ENCODE measurements at places on chromosomes 16 and 17.

DNA sequence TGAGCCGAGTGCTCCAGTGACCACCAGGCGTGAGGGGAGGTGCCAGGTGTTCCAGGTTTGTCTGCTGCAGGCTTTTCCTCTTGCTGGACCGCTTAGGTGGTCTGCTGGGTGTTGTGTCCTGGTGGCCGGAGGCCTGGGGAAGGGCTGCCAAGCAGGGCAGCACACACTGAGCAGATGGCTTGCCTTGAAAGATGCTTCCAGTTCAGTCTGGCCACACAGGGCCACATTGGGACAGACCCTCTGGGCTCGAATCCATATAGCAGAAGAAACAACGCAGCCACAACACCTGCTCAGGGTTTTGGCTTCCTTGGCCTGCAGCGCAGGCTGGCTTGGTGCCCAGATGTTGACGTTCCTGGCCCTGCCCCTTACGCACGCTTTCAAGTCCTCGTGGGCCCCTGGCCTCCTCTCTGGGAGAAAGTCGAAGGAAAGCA, 24.8 kb downstream of the GINS2 start:
- DNase-seq: no peak

DNA sequence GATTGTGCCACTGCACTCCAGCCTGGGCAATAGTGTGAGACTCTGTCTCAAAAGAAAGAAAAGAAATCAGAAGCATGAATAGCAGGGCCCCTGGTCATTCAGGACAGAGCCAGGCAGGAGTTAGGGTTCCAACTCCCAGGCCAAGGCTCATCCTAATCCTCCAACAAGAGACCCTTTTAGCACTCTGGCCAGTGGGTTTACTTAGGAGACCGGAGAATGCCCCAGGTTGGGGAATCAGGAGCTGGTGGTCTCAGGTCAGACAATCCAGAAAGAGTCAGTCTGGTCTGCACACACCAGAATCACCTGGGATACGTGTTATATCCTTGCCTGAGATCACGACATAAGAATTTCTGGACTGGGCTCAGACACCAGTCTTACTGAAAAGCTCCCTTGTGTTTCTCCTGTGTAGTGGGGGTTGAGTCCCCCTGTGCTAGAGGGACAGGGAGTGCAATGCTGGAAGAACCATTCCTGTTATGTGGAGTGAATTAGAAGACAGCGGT, 48.7 kb downstream of the CCDC42 start:
- DNase-seq: no peak

GRCh38 chr17:58504826-58505351, 9.5 kb downstream of the MTMR4 start:
- DNase-seq: no peak

- no peak for DNase-seq
Measured at GRCh38 chr16:3485821-3486505, 9.3 kb downstream of the C16orf90 start.

- no peak for DNase-seq
Measured at GRCh38 chr17:29225396-29225795, 21.3 kb upstream of the CRYBA1 start.

DNA sequence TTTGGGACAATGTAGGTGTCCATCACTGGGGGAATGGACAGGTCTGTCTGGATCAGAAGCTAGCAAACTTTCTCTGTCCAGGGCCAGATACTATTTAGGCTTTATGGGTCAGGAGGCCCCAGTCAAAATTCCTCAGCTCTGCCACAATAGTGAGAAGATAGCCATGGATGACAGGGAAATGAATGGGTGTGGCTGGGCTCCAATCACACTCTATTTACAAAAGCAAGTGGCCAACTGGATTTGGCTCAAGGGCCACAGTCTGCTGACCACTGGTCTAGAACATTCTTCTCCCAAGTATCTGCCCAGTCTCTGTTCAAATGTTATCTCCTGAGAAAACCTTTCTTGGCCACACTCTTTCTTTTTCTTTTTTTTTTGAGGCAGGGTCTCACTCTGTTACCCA, 339.9 kb downstream of the SOX9 start:
- DNase-seq: no peak

DNA sequence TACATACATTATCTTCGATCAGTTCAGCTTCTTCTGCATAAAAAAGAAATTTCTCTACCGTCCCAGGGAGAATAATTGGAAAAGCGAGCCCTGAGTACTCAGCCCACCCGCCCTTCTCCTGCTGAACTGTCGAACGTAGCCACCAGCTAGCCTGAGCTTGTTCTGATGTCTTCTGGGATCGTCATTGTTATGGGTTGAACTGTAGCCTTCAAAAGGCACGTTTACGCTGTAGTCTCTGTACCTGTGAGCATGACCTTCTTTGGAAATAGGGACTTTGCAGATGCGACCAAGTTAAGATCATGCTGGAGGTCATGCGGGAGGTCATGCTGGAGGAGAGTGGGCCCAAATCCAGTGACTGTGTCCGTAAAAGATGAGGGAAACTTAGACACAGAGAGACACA, 86.2 kb downstream of the CMIP start:
- no peak for DNase-seq

DNA sequence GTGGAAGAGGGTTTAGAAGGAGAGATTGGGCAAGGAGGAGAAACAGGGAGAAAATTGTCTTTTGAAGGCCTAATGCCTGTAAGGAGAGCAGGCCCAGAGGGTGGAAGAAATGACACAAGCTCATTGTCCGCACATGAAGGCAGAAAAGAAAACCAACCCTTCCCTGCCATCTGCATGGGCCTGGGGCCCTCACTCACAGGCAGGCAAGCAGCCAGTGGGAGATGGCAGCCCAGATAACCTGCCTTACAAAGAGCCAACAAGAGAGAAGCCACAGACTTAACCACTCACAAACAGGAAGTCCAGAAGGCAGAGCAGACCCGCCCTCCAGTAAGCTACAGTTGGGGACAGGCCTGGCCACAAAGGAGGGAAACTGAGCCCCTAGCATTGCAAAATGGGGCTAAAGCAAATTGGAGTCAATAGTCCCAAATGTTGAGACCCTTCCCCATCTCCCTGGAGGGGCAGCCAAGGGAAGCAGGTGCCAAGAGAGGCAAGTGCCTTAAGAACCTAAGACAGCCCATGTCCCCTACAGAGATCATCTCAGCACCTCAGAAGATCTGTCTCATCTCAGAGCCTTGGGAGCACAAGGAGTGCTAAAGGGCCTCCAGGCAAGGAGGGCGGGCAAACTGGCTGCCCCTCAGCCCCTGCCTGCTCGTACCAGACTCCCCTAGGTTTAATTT, 7.3 kb upstream of the TSPOAP1 start:
- no peak for DNase-seq

- DNase-seq: no peak
Measured at GRCh38 chr17:27451906-27452305, 4.3 kb upstream of the KSR1 start.

- no peak for DNase-seq
Measured at GRCh38 chr17:17874478-17874877, 37.7 kb upstream of the SREBF1 start.

- DNase-seq: peak; percentile 43
Measured at GRCh38 chr17:60971515-60972369, 294.1 kb downstream of the BCAS3 start.

GRCh38 chr16:70750893-70751467, 50.0 kb downstream of the VAC14 start:
- DNase-seq: no peak

DNA sequence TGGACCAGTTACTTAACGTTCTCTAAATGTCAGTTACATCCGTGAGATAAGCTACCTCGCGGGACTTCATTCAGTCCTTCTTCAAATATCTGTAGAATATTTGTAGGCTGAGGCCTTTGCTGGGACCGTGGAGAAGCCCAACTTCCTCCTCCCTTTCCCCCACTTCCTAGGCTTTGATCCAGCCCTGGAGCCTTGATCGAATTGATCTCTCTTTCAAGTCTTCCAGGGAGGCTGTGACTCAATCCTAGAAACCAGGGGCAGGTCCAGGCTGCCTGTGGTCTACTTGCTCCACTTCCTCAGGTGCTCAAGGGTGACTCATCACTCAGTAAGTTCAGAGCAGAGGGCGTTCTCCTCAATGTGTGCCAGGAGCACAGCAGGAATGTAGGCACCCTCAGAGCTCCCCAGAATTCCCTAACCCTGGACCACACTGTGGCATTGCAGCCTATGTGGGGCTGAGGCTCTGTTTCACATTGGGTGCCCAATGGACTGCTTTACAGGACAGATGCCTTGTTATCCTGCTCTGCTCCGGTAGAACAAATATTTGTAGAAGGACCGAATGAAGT, 11.2 kb upstream of the CEP20 start:
- DNase-seq: no peak

- no peak for DNase-seq
Measured at GRCh38 chr17:42660692-42661345, 1.7 kb downstream of the TUBG2 start.

GRCh38 chr17:15262291-15263205, 2.6 kb downstream of the PMP22 start:
- no peak for DNase-seq

DNA sequence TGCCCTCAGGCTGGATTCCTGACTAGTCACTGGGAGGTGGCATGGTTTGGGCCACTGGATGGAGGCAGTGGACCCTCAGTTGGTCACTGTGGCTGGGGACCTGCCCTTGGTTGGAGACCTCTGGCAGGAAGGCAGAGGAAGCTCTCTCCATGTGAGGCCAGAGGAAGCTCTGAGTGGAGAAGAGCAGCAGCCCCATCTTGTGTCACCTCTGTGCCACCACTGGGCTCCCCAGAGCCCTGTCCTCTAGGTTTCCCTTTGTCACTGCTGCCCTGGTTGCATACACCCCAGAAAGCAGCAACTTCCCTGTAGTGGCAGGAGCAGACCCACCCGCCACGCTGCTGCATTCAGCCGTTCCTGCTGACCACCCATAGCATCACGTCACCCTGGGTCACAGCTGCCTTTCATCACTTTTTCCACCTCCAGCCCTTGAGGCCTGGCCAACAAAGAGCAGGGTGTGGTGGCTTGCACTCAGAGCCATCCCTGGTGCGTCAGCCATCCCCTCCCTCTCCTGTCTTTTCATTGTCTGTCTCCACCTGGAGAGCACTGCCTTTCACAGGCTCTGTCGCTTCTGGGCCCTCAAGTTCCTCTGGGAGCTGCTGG, 11.9 kb downstream of the CTRL start:
- DNase-seq: no peak

All from NCI-H146 (cell line).